ENCODE measurements at places on chromosomes 16 and 17. TPM values are rescaled to one million over a fixed set of nuclear protein-coding genes. Genes with fewer than 3 reads are reported as not detected.

Gene KRTAP2-1
- polyA plus RNA-seq: not detected

Gene DYNLRB2
- polyA plus RNA-seq: 0.26 TPM

Gene IRX5
- polyA plus RNA-seq: 13.7 TPM

Gene SPHK1
- polyA plus RNA-seq: 20.8 TPM

Gene CHST5
- 0.66 TPM for polyA plus RNA-seq

Gene MEAK7
- 3.4 TPM for polyA plus RNA-seq

DNA sequence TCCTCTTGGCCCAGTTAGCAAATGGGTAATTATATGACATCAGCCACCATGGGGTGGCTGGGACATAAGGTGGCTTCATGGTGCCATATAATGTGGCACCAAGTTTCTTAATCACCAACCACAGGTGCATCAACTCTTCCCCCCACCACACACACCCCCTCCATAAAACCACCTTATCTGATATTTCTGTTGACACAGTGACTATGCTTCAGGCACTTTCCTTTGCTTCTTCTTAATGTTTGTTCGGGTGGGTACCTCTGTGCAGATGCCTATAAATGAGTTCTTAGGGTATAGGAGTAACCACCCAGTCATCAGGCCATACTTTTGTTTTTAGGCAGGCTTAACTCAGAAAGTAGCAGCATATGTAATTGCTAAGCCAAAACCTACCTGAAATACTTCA is 29.5 kb downstream of the RNF43 start:
- no peak for DNase-seq

GRCh38 chr17:77618731-77619130 is 339.8 kb upstream of the TNRC6C start:
- no peak for DNase-seq

DNA sequence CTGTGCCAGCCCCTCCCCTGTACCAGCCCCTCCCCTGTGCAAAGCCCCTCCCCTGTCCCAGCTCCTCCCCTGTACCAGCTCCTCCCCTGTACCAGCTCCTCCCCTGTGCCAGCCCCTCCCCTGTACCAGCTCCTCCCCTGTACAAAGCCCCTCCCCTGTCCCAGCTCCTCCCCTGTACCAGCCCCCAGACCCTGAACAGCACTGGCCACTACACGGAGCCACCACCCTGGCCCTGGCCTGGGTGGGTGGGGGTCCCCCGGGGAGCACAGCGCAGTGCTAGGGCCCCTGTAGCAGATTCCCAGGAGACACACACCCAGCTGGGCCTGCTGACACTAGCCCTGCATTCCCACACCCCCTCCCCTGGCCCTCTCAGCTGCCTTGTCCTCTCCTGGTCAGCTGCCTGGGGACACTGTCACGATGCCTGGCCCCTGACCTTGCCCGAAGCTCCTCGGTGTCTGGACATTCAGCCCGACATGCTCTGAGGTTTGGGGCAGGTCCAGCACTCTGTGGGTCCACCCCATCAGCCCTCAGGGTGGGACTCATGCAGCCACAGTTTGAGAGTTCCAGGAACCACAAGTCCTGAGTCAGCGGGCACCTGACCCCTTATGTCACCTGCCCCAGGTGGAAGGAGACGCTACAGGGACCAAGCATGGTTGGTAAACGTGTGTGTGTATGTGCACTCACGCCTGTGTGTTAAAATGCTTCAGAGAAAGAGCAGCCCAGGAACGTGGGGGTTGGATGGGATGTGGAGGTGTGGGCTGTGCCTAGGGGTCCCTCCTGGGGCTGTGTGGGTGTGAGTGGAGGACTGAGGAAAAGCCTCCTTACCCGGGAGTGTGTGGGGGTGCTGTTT is 114.2 kb downstream of the METRNL start:
- peak; percentile 20 for DNase-seq

GRCh38 chr17:50593321-50593720 is 32.8 kb downstream of the CACNA1G start:
- DNase-seq: peak; percentile 26

GRCh38 chr17:74216505-74216904 is 3.1 kb downstream of the TTYH2 start:
- no peak for DNase-seq

Data from heart right ventricle (tissue), 16 donors.